ENCODE measurements at places on chromosomes 2 and 18.

DNA sequence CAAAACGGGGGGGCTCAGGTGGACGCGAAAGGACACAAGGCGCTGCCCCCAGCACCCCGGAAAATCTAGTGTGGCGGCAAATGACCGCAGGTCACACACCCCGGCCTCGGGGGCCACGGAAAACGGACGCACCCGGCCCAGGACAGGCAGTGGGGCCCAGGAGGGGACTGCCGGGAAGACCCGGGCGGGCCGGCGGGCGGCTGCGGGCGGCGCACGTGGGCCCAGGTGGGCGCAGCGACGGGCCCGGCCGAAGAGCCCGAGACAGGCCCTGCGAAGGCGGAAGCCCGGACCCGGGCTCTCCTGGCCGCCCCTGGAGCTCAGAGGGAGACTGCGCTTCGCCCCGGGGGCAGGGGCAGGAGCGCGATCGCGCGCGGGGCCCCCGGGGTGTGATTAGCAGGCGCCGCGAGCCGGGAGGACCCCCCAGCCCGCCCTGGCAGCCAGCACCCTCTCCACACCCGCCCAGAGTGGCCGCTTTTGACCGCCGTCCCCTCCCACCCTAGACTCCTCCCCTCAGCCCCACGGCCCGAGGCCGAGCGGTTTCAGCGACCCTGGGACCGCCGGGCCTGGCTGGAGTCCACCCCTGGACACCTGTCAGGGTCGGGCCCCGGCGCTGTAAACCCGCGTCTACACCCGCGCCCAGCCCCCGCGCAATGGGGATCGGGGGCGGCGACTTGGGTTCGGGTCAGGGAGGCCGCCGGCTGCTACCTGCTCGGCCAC is 773 bp downstream of the MBP start:
- peak; percentile 49 for DNase-seq

DNA sequence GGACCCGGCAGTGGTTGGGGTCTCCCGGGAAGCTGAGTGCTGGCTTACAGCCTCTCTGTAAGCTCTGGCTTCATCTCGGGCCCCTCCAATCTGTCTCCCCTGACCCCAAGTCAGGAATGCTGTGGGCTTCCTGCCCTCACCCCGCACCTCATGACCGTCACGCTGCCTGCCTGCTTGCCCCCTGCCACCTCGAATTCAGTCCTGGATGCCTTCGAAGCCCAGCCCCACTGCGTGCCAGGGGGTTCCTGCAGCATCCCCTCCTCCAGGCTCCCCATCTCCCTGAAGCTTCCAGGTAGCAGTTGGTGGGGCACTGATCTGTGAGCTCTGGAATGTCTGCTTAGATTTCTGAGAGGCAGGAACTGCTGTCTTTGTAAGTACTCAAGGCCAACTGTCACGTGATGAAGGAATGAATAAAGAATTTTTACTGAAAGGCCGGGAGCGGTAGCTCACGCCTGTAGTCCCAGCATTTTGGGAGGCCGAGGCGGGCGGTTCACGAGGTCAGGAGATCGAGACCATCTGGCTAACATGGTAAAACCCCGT is 6.5 kb downstream of the CLHC1 start:
- DNase-seq = no peak

GRCh38 chr2:241940329-241940728 is 70.8 kb downstream of the RTP5 start:
- no peak for DNase-seq

DNA sequence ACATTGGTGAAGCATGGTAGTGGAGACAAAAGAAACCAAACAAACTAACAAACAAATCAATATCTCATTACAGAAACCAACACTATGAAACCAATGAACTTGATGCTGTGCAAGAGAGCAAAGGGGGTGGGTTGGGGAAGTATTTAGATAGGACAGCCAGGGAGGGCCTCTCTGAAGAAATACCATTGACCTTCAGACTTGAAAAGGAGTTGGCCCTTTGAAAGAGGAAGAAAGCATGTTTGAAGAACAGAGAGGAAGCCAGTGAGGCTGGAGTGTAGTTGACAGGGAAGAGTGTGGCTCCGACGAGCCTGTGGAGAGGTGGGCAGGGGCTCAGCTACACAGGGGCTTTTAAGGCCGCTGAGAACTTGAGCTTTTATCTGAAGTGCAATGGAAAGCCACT is 151.0 kb upstream of the GATA6 start:
- DNase-seq = no peak

DNA sequence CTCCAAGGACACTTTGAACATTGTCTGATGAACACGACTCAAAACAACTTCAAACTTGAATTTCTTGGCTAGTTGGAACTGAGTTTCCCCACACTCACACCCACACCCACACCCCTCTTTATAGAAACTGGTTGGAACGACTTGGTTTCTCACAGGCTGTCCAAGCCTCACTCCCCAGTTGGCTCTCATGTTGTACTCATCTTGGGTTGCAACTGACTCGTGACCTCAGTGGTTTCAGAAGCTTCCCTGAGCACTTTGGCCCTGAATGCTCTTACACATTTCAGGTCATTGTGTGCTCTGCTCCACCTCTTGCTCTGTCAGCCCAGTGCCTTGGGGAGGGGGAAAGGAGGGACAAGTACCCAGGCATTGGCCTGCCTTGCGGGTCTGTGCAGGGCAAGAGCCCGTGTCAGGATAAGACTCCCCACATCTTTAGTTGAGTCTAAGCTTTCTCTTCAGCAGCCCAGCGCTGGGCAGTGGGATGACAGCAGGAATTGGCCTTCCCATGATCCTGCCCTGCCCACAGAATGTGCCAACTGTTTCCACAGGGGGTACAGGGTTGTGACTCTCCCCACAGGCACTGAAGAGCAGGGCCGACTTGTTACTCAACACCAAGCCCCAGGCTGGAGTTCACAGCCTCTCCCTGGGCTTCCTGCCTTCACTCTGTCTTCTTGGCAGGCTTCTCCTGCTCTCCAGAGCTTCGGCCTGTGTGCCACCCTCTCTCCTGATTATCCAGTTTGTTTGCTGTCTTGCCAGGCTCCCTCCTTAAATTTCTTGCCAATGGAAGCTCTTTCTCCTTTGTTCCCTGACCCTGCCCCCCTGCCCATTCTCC is 104.6 kb downstream of the RTN4 start:
- DNase-seq = peak; percentile 53

DNA sequence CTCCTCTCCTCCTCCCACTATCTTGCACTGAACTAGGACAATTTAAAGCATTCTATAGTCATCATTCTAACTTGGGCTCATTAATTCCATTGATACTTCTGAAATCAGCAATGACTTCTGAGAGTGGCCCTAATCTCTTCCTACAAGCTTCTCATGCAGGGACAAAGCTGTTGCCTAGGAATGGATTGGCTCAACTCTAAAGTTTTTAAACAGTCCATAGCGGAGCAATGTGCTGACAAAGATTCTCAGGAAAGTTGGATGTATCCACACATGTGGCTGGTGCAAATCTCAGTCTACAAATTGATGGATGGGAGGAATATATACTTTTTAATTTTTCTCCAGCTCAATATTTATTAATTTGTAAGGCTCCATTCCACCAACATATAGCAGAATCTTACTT is 388.9 kb downstream of the SETBP1 start:
- DNase-seq = no peak

DNA sequence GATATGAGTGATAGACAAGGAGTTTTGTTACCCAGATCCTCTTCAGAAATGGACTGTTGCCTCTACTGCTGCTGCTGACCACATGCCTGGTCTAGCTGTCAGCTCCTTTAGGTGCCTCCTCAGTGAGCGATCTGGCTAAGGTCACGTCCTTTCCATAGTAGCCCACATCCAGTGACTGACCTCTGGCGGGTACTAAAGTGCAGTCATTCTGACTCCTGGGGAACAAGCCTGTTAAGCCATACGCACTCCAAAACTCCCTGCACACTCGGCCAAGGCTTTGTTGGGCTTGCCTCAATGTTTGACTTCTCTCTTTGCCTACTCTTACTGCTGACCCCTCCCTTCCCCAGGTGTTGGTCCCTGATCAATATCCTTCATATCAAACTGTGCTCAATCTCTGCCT is 685.2 kb downstream of the IRS1 start:
- DNase-seq = no peak

GRCh38 chr2:71791501-71792135 is 338.3 kb downstream of the DYSF start:
- no peak for DNase-seq

DNA sequence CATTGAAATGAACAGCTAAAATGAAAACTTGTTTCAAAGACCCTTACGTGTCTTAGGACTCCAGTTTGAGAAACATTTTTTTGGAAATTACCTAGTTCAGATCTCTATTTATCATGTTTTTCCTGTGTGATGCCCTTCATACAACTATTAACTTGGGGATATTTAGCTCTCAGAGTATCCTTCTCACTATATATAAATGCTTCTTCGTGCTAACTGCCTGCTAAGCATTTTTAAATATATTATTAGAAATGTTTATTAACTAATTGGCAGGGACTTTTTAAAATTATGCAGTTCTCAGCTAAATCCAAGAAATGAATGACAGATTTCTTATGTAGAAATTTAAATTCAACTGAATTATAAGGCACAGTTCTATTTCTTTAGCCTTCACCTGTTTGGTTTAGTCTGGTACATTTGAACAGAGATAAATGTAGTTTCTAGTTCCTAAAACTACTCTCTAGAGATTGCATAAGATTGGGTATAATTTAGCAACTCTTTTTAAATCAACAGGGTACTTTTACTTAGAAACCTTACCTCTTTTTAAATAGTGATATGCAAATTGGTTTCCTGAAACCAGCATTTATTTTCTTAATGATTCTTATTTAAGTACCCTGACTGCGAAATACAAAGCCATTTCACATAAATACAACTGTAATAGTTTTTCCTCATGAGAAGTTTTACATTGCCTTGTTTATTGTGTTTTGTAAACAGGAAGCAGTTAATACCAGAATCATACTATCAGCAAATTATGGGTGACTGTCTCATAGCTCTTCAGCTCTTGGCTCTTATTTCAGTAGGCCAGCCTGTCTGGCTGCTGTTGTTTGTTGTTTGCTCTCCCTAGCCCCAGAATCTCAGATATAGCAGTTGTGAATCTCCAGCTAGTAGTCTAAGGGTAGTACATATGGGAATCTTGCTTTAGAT is 140.7 kb downstream of the PTRHD1 start:
- no peak for DNase-seq

DNA sequence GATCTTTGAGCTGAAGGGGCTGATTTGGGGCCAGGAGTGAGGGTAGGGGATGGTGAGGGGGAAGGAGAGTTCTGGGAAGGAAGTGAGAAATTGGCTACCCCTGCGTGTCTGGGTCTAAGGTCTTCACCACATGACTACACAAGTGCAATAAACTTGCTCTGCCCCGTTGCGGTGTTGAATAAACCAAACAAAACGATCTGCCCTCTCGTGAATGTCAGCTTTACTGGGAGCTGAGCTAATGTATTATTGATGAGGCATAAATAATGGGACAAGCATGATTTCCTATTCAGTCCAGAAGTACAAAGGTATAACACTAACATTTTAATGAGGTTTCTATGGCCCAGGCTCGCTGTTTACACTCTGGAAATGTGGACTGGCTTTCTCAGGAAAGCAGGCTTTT is 8.0 kb upstream of the CFAP221 start:
- DNase-seq = no peak

DNA sequence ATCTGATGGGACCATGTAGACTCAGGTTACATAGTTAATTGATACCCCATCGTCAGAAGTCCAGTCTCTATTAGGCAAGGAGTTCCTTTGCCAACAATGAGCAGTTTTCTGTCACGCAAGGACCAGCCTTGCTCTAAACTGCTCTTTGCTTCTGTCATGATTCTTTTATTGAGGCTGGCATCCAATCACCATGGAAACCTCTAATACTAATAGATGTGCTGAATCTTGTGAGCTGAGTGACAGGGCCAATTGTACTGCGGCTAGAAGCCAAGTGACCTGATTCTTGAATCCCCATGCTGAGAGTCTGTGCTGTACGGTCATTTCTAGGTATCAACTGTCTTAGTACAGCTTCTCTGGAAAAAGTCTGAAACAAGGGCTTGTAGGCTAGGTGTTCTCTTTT is 395.6 kb downstream of the RND3 start:
- DNase-seq = no peak

DNA sequence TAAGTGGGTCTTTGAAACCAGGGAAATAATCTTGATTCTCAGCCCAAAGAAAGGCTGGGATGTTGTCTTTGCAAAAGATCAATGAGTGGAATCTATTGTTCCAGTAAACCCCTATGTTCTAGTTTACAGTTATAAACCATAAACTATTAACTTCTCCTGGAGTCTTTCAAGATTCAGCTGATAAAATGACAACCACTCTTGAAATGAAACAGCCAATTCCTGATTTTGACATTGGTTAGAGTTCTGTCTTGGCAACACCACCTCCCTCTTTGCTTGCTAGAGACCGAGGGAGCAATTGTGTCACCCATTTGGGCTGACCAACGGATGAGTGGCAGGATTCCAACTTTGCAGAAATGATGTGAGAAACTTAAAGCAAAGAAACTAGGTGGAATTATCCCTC is 746.9 kb downstream of the SLC4A3 start:
- DNase-seq = no peak

DNA sequence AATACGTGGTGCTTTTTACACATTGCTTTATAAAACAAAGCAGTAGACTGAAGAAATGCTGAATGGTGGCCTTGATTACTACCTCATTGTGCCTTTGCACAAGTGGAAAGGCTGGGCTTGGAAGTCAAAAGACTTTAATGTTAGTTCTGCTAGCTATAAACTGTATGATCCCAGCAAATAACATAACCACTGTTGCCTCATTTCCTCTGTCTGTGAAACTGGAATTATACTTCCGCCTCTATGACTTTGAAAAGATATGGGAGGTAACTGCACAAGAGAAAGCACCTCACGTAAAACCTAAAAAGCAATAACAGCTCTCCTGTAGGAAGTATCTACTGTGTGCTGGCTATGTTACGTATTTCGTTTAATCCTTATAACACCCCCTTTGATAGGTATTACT is 43.4 kb upstream of the DSC1 start:
- no peak for DNase-seq

- no peak for DNase-seq
Observed at GRCh38 chr2:105432749-105433148, 33.9 kb upstream of the FHL2 start.

GRCh38 chr2:156311976-156312375 is 20.5 kb downstream of the NR4A2 start:
- no peak for DNase-seq

DNA sequence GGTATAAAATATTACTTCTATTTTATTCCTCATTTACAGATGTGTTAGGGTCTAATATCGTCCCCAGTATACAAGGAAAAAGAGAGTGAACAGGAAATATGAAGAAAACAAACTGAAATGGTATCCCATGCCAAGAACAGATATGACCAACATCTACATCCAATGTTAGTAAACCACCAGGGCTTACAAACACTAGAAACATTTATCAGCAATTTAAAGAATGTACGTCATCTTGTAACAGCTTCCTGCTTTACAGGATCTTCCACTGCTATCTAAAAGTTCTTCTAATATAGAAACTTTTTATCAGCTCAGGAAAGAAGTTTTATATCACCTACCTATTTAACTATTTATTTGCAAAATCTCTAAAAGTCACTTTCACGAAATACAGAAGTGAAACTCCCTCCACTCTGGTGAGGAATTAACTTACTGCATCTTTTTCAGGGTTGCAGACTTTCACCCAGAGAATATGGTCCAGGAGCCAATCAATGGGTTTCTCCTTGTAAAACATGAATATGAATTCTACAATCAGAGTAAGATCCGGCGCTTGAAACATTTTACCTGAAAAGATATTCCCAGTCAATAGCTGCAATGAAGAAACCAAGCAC is 35.2 kb downstream of the UNC50 start:
- no peak for DNase-seq

- no peak for DNase-seq
Observed at GRCh38 chr2:150165442-150165841, 322.0 kb downstream of the RND3 start.
